Kasumi-1 (cell line): ENCODE measurements at places on chromosomes 2 and 18.

DNA sequence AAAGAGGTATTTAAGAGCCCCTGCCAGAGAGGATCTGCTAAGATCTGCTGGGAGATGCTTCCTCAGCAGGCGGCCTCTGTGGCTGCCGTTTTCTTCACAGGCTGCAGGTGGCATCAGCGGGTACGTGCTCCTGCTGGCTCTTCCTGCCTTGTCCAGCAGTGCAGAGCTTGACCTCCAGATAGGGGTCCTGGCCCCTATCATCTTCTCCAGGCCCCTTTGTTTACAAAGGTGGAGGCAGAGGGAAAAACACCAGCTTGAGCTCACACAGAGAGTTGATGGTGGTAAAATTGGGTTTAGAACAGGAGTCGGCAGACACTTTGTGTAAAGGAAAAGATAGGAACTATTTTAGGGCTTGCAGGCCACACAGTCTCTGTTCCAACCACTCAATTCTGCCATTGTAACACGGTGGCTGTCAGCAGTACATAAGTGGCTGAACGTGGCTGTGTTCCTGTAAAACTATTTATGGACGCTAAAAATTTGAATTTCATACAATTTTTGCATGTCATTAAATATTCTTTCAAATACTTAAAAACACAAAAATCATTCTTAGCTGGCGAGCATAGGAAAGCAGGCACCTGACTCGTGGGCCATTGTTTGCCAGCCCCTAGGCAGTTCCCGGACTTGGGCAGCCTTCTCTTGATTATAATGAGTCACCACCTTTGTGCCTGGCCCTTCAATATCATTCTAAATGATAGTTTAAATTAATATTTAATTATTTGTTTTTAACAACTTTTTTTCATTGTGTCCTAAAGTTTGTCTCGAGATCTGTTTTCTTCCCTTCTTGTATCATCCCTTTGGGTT is 98.2 kb upstream of the B3GNT7 start:
- DNase-seq: peak; percentile 26

- no peak for DNase-seq
Measured at GRCh38 chr18:45019469-45019868, 338.8 kb downstream of the SETBP1 start.

- DNase-seq: no peak
Measured at GRCh38 chr18:63683152-63683551, 19.6 kb upstream of the SERPINB11 start.

- DNase-seq: no peak
Measured at GRCh38 chr18:46660957-46661749, 4.1 kb upstream of the LOXHD1 start.

DNA sequence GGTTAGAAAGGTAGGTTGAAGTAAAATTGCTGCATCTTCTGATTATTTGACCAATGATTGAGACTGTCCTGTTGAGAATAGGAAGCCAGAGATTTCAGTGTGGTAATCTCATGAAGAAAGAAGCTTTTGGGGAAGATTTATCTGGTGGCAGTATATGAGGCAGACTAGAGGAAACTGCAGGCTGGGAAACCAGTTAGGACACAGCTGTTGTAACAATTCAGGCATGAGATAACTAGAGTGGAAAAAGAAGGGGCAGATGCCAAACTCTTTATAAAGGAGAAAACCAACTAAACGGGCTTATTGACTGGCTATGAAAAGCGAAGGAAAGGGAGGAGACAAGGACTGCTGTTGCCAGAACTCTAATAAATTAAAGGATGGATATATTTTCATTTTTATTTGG is 155.6 kb downstream of the TTC27 start:
- DNase-seq: no peak

- no peak for DNase-seq
Measured at GRCh38 chr18:10689236-10690034, 163.6 kb downstream of the NAPG start.

DNA sequence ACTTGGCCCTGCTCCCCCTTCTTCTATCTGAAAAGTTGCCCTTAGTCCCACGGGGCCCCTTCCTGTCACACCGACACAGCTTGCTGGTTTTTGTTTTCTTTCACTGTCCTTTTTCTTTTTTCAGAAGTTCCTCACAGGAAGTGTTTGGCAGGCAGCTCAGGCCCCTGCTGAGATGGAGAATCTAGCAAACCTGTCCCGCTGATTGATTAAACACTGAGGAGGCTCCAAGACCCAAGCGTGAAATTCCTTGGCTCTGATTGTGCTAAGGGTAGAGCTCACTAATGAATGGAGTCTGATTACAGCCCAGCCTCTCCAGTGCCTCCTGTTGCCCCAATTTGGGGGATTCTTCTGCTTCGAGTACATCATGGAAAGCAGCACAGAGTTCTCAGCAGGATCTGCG is 365.9 kb upstream of the MEX3C start:
- DNase-seq: no peak

GRCh38 chr2:219521066-219521880 is 7.0 kb downstream of the ASIC4 start:
- peak; percentile 4 for DNase-seq

GRCh38 chr2:5926871-5927512 is 234.8 kb downstream of the SOX11 start:
- DNase-seq: no peak
